ENCODE measurements at places on chromosomes 1 and 21. TPM values are rescaled to one million over a fixed set of nuclear protein-coding genes. Genes with fewer than 3 reads are reported as not detected.

The OR2T8 gene
- total RNA-seq = not detected

The ARHGAP30 gene
- 5.2 TPM for total RNA-seq

The CNR2 gene
- total RNA-seq = not detected

The FCRL6 gene
- not detected for total RNA-seq

The ALG14 gene
- 4.3 TPM for total RNA-seq

The CLCA1 gene
- not detected for total RNA-seq

The GJA9 gene
- not detected for total RNA-seq

The IER5 gene
- 6.8 TPM for total RNA-seq

The ATP1A4 gene
- total RNA-seq = not detected

The LRRN2 gene
- 0.51 TPM for total RNA-seq

The PLEKHA6 gene
- 14.4 TPM for total RNA-seq

The MROH9 gene
- total RNA-seq = not detected

The RAD54L gene
- 0.43 TPM for total RNA-seq

The ATP6V1G3 gene
- not detected for total RNA-seq

The PKP1 gene
- not detected for total RNA-seq

The EPHA2 gene
- 11.8 TPM for total RNA-seq

The HSD3B2 gene
- not detected for total RNA-seq

The NPR1 gene
- 2.6 TPM for total RNA-seq

The CLCA4 gene
- total RNA-seq = not detected

The LCK gene
- total RNA-seq = 1.6 TPM

The TXLNA gene
- total RNA-seq = 20.5 TPM

The CHI3L2 gene
- total RNA-seq = 0.95 TPM

The CEP104 gene
- total RNA-seq = 24.0 TPM
